ENCODE measurements at places on chromosomes 2 and 18.

GRCh38 chr2:974502-974901, 23.9 kb downstream of the SNTG2 start:
- no peak for DNase-seq

GRCh38 chr2:170770008-170770605, at the start of gene ERICH2:
Gene ERICH2 (plus strand): TSS chr2:170770378. CDS start chr2:170770682, 304 bp downstream.
- peak; percentile 47 for DNase-seq

DNA sequence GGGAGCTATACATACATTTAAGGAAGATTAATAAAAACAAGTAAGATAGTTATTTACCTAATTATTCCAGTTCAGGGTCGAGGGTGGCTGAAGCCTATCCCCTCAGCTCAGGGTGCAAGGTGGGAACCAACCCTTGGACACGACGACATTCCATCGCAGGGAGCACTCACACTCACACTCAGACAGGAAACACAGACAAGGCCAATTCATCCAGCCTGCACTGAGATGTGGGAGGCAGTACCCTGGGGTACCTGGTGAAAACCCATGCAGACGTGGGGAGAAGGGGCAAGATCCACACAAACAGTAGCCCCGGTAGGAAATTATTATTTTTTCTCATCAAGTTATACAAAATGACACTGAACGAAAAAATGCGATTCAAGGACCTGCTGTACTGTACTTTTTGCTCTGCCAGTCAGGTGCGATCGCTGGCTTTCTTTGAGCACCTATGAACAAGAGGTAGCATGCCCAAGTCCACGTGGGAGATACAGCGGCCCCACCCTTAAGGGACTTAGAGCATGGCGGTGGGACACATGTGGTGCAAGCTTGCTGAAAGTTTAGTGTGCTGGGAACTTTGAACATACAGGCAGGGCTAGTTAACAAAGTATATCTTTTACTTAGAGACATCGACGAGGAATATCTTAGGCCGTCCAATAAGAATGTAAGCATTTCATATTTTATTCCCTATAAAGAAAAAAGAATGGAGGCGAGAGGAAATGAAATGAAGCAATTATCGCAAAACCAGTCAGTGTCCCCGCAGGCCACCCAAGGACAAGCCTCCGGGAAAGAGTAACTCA, 624 bp downstream of the METTL8 start:
- no peak for DNase-seq

DNA sequence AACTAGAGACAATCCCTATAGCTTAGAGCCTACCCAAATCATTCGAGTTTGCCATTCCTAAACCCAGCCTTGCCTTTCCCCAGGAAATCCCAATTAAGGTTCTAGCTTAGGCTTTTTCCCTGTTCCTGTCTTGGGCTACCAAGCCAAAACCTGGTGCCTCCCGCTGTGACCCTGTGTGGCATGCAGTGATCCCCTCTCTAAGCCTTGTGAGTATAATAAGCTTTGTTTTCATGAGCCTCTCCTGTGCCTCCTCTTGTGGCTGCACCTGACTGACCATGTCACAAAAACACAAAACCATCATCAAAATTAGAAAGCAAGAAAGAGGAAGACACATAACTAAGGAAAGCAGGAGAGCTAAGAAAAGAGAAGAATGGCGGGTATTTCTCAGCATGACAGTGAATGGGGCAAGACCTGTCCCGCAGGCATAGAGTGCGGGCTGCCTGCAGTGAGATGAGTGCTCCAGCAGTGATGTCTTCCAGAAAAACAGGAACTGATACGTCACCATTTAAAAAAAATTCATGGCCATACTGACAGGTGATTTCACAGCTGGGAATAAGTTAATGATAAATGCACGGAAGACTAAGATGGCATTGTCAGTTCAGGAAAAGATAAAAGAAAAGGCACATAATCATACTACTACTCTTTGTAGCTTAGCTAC, 9.2 kb upstream of the PAIP2B start:
- DNase-seq: no peak

DNA sequence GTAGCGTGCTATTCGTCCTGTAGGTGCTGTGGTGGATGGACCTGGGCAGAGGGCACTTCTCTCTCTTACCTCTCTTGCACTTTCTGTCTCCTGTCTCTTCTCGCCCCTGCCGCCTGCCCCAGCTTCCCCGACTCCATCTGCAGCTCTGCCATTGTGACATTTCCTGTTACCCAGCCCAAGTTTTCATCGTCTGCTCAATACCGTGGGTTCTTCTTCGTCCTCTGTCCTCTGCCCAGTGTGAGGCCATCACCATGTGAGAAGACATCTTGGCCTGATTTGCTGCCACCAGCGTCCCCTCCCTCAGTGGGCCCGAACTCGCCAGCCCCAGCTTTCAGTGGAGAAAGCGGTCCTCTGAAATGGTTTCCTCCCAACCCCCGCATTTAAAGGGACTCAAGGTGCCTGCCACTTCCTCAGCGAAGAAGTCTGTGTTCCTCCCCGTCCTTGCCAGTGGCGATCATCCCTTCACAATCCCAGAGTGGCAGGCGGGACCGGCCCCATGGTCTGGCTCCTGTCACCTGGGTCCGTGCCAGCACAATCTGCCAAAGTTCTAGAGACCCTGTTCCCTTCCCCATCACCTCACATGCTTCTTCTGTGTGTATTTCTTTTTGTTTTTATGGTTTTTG, 18.0 kb downstream of the TGOLN2 start:
- peak; percentile 48 for DNase-seq

- DNase-seq: no peak
These were observed 27.2 kb downstream of the KDM3A start for GRCh38 chr2:86468162-86469033.

DNA sequence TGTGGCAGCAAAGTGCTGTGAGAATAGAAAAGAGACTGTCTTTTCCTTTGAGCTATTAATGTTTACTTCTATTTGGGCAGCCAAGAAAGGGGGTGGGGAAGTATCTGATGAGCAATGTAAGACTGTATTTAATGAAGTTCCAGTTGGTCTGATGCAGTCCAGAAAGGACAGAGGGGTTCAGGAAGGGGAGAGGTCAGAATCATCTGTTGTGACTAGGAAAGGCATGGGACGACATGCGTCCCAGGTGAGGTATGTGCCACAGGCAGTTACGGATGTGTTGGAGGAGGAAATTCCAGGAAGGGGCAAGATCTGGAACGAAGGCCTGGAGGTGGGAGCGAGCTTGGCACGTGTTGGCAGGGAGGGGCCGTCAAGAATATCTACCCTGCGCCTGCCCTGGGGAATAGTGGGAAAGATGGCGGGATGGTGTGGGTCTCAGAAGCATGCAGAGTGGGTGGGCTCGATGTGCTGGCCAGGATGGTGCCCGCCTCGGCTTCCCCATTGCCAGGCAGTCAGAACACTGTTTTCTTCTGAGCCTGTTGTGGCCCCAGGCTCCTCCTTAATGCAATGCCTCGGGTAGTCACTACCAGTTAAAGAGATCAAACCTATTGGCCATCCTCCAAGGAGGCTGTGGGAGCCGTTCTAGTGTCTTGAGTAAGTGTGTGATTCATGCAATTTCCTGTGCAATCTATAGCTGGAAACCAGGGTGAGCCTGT, 57.8 kb upstream of the TXNDC2 start:
- no peak for DNase-seq

- no peak for DNase-seq
These were observed 2.4 kb downstream of the RNPEPL1 start for GRCh38 chr2:240570531-240571313.

GRCh38 chr2:55365303-55365702, 54.4 kb downstream of the CCDC88A start:
- DNase-seq: no peak

- DNase-seq: no peak
These were observed 99.1 kb downstream of the EN1 start for GRCh38 chr2:118748245-118748885.

DNA sequence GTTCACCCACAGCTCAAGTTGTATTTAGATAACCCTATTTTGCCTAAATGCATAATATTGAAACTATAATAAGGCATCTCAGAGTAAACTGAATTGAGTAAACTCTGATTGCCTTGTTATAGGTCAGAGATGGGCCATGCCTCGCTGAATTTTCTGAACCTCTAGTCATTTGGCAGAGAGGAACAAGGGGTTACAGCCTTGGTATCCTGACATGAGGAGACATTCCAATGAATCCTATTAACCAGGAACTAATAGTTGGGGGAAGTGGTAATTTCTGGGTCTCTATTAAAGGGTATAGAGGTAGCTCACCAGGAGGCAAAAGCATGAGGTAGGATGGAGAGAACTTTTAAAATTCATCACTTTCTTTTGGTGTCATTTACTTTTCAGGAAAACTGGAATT, 227.4 kb upstream of the CHST9 start:
- no peak for DNase-seq

- no peak for DNase-seq
These were observed 5.6 kb downstream of the ITGB1BP1 start for GRCh38 chr2:9417725-9418124.

- no peak for DNase-seq
These were observed 164.2 kb upstream of the SETBP1 start for GRCh38 chr18:44516450-44516849.

DNA sequence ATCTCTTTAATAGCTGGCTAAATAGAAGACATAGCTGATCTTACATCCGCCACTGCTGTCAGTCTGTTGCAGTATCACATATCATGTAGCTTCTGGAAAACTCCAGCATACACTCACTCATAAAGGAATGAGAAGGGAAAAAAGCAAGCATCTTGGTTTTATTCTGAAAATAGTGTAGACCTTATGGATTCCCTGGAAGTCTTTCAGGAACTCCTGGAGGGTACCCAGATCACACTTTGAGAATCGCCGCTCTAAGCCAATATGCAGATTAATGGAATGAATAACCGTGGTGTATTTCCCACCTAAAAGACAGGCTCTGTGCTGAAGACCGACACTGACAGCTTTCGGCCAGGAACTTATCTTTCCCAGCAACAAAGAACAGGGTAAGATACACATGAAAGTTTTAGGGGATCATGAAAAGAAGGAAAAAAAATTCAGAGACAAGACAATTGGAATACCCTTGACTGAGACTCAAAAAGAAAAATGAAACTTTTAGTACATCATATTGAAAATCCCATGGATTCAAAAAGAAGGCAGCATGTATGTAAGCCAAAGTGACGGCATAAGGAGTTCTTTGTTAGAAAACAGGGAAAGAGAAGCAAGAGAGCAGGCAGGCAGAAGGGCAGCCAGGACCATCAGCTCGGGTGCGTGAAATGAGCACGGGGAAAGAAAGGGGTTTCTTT, 56.4 kb upstream of the SEC11C start:
- DNase-seq: no peak

DNA sequence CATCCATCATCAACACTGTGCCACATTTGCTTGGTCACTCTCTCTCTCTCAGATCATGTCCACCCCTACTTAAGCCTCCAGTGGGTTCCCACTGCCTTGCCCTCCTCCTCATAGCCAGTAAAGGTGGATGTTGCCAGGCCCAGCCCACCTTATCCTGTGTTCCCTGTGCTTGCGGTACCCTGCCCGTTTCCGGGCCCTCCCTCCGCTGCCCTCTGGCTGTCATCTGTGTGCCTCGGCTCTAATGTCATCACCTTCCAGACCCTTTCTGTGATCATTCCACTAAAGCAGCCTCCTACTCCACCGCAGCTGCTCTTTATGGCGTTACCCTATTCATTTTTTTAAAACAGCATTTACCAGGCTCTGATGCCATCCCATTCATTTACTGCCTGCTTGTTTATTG, 305.7 kb upstream of the SKOR2 start:
- DNase-seq: no peak

- DNase-seq: no peak
These were observed 34.4 kb upstream of the RPL37A start for GRCh38 chr2:216464104-216464720.

GRCh38 chr2:101125808-101126207, 25.4 kb downstream of the TBC1D8 start:
- no peak for DNase-seq

DNA sequence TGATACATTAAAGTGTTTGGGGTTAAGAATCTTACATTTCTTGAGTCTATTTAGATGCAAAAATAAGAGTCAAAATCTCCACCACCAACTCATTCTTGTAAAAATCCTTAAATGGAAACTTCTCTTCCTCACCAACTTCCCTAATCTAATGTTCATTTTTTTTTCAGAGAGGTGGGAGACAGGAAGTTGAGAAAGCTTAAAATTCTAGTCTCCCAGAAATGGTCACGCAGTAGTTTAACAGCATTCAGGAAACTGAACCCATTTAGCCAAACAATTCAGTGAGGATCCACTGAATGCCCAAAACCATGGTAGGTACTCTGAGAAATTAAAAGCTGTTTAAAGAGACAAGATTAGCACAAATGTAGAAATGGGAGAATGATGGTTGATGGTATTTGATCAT, 69.0 kb downstream of the TXNL1 start:
- no peak for DNase-seq

- no peak for DNase-seq
These were observed 427.9 kb upstream of the HNRNPA3 start for GRCh38 chr2:176784633-176785200.

DNA sequence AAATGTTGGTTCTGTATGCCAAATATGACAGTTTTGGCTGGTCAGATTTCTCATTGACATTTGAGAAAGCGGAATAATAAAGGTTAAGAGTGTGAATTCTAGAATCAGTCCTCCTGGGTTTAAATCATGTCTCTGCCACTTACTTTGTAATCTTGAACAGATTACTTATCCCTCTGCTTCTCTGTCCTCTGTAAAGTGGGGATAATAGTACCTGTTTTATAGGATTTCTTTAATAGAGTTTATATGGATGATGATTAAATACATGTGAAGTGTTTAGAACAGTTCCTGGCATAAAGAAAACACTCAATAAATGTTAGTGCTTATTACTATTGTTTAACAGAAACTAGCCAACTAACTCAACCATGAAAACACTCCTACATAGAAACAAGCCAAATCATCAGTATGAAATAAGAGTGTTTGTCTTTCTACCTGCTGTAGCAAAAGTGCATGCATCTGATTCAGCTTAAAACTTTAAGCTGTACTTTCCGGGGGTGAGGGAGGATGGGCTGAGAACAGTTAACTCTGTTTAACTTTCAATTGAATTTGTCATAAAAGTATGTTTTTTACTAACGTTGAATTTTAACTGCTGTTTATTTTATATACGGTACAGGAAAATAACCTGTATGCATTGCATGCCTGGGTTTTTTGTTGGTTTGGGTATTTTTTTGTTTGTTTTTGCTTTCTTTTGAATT, 6.8 kb downstream of the HTR2B start:
- DNase-seq: no peak

GRCh38 chr18:2917259-2918047, 70.6 kb downstream of the EMILIN2 start:
- DNase-seq: no peak

DNA sequence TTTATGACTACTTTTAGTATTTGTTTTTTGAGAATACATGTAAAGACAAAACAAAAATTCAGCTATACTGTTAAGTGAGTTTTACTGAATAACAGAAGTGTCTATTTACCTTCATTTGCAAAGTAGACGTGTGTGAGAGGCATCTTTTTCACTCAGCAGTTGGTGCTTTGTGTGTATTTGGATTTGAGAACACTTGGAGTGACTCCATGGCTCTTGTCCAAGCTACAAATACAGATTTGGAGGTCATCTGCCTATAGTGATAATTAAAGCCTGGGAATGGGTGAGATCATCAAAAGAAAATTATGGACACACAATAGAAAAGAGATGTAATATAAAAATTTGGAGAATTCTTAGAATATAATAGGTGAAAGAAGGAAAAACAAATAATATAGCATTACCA, 6.2 kb downstream of the NAB1 start:
- DNase-seq: no peak

GRCh38 chr2:173874894-173875237, 90.3 kb downstream of the SP3 start:
- DNase-seq: no peak
